ENCODE measurements at places on chromosomes 3 and 15.

- H3K36me3 ChIP-seq, result no peaks in the 10 kb centered on the region
- no peak overlapping the region for H3K27ac ChIP-seq
Measured at GRCh38 chr3:127342735-127343134, 54.9 kb upstream of the PRR20G start.

- H3K4me3 ChIP-seq, result no peak overlapping the region
- DNase-seq, result no peak
- H3K27ac ChIP-seq, result no peak overlapping the region
- H3K27me3 ChIP-seq, result no peaks in the 10 kb centered on the region
- H3K4me1 ChIP-seq, result no peaks in the 10 kb centered on the region
- H3K36me3 ChIP-seq, result no peaks in the 10 kb centered on the region
Measured at GRCh38 chr3:60948488-60948887, 302.8 kb downstream of the FHIT start.

- H3K4me1 ChIP-seq, result peaks cover 4% of the 10 kb centered on the region
- no peak overlapping the region for H3K27ac ChIP-seq
- no peak for DNase-seq
- no peaks in the 10 kb centered on the region for H3K27me3 ChIP-seq
Measured at GRCh38 chr15:76976572-76977270, 18.2 kb upstream of the PSTPIP1 start.

DNA sequence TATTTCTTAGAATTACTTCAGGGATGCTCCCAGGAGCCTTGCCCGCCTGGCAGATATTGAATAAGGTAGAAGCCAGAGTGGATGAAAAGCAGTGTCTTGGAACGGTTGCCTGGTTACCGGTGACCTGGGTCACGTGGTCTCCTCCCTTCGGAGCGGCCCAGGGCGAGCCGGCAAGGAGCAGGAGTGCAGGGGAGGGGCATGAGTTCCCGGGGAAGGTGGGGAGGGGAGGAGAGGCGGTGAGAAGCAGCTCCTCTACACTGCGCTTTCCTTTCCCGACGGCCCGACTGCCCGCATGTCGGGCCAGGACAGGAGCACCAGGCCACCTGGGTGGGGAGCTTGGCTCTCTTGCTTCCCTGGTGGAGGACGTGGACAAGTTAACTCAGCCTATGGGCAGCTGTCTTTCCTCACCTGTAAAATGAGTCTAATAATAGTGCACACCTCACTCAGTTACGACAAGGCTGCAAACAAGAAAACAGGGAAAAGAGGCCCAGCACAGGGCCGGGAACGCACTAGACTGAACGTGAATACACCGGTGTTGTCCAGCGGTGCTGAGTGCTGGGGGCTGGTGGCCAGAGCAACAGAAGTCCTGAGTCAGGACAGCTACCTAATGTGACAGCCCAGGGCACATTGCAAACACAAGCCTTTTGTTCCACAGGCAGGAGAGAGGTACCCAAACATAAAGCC lies 198.3 kb downstream of the ADAMTS9 start:
- no peaks in the 10 kb centered on the region for H3K27me3 ChIP-seq
- no peaks in the 10 kb centered on the region for H3K36me3 ChIP-seq
- no peaks in the 10 kb centered on the region for H3K4me1 ChIP-seq
- no peak overlapping the region for H3K27ac ChIP-seq
- no peak for DNase-seq

- H3K4me1 ChIP-seq, result no peaks in the 10 kb centered on the region
- H3K4me3 ChIP-seq, result no peak overlapping the region
- DNase-seq, result no peak
- no peaks in the 10 kb centered on the region for H3K27me3 ChIP-seq
- no peaks in the 10 kb centered on the region for H3K36me3 ChIP-seq
- H3K27ac ChIP-seq, result no peak overlapping the region
Measured at GRCh38 chr15:74642734-74643664, 27.4 kb downstream of the CLK3 start.

DNA sequence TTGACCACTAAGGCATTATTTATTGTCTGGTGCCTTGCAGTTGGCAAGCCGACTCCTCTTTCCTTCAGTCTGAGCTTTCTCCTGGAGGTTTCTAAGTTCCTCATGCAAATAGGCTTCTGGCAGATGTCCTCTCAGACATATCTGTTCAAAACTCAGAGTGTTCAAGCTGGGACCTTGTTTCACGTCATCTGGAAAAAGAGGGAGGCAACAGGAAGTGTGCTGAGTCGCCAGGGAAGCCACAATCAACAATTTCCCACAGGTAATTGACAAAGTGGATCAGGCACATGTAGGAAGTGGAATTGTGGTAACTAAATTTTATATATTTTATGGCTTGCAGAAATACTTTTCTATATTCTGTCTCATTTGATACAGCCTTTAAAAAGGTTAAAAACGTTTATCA lies 14.6 kb downstream of the SCG5 start:
- no peak overlapping the region for H3K27ac ChIP-seq
- no peaks in the 10 kb centered on the region for H3K36me3 ChIP-seq
- H3K27me3 ChIP-seq, result no peaks in the 10 kb centered on the region
- H3K4me1 ChIP-seq, result no peaks in the 10 kb centered on the region

DNA sequence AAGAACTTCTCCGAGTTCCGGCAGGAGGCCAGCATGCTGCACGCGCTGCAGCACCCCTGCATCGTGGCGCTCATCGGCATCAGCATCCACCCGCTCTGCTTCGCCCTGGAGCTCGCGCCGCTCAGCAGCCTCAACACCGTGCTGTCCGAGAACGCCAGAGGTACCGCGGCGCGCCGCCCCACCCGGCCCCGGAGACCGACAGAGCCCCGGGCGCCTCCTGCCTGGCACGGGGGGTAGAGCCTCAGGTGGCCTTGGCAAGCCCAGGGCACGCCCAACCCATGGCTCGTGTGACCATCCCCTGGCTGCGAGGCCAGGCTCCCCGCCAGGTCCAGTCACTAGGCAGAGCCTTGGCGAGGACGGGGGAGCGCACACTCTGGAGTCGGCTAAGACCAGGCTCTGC lies 134.1 kb downstream of the LRRK1 start:
- H3K4me3 ChIP-seq, result no peak overlapping the region
- H3K27me3 ChIP-seq, result no peaks in the 10 kb centered on the region
- no peak for DNase-seq
- no peaks in the 10 kb centered on the region for H3K36me3 ChIP-seq
- no peaks in the 10 kb centered on the region for H3K4me1 ChIP-seq

GRCh38 chr15:31977812-31978661 lies 52.3 kb upstream of the CHRNA7 start:
- H3K27me3 ChIP-seq, result no peaks in the 10 kb centered on the region
- H3K27ac ChIP-seq, result no peak overlapping the region
- H3K4me3 ChIP-seq, result no peak overlapping the region

GRCh38 chr15:89806559-89807550 lies 7.8 kb downstream of the ANPEP start:
- H3K4me3 ChIP-seq, result no peak overlapping the region
- no peaks in the 10 kb centered on the region for H3K4me1 ChIP-seq

DNA sequence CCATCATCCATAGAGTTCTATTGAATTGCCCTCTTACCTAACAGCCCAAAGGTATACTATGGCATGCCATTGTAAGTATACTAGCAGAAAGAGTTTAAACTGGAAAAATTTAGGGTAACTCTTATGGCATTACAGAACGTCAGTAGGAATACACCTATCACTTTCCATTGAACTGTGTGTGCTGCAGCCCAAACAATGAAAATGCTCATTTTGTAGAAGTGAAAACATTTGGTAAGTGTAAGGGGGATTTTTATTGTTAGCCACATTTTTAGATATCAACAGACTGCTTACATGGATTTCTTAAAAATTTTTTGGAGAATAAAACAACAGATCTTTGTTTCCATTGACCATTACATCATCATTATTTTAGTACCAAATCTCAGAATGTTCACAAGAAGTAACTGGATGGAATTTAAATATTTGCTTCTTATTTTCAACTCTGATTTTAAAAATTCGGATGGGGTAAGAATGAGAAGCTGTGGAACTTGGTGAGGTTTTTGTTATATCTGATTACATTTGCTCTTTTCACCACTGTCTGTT lies 245.9 kb downstream of the UBE2E2 start:
- H3K27me3 ChIP-seq, result no peaks in the 10 kb centered on the region
- no peaks in the 10 kb centered on the region for H3K4me1 ChIP-seq
- DNase-seq, result no peak
- H3K4me3 ChIP-seq, result no peak overlapping the region
- no peak overlapping the region for H3K27ac ChIP-seq
- H3K36me3 ChIP-seq, result no peaks in the 10 kb centered on the region

GRCh38 chr3:134795746-134796280 lies 753 bp downstream of the EPHB1 start:
- peaks cover 3% of the 10 kb centered on the region for H3K27me3 ChIP-seq
- H3K27ac ChIP-seq, result no peak overlapping the region
- H3K4me3 ChIP-seq, result no peak overlapping the region
- no peak for DNase-seq

Data from CD8-positive, alpha-beta memory T cell (primary cell).